ENCODE measurements at places on chromosomes 5 and 9. TPM values are rescaled to one million over a fixed set of nuclear protein-coding genes. Genes with fewer than 3 reads are reported as not detected.

ZNG1E gene
- total RNA-seq = 73.1 TPM

TAL2 gene
- 0.32 TPM for total RNA-seq

NOXA1 gene
- total RNA-seq = 1.0 TPM

IL5 gene
- total RNA-seq = not detected

FAM163B gene
- not detected for total RNA-seq

SURF2 gene
- 50.9 TPM for total RNA-seq

PHF19 gene
- total RNA-seq = 128 TPM

CDK5RAP2 gene
- 31.9 TPM for total RNA-seq

CSF2 gene
- total RNA-seq = 0.39 TPM

FOXD4L5 gene
- total RNA-seq = not detected

DDX4 gene
- total RNA-seq = 0.02 TPM

ZNF474 gene
- 0.22 TPM for total RNA-seq

ZNF483 gene
- total RNA-seq = 0.53 TPM

Data from A549 treated with CpdA at 1 μM for 4 hours (cell line).